Esophagus mucosa (tissue), 1 donor: ENCODE measurements at places on chromosomes 6 and 20. TPM values are rescaled to one million over a fixed set of nuclear protein-coding genes. Genes with fewer than 3 reads are reported as not detected.

The UNC5CL gene
- 0.56 TPM for total RNA-seq

The SCUBE3 gene
- total RNA-seq: 0.12 TPM

The SLC22A16 gene
- total RNA-seq: not detected

The GATA5 gene
- not detected for total RNA-seq

The TRIM40 gene
- total RNA-seq: not detected

The ARMH2 gene
- total RNA-seq: not detected

The PLG gene
- total RNA-seq: 0.12 TPM
